Anterior cingulate cortex (tissue), 58 donors: ENCODE measurements at places on chromosomes 12 and 14.

- no peak for DNase-seq
Observed at GRCh38 chr12:53751336-53752191, at the start of gene CISTR. CISTR (minus strand) TSS chr12:53751979.

GRCh38 chr12:112820796-112821195, 29.2 kb downstream of the RPH3A start:
- no peak for DNase-seq

DNA sequence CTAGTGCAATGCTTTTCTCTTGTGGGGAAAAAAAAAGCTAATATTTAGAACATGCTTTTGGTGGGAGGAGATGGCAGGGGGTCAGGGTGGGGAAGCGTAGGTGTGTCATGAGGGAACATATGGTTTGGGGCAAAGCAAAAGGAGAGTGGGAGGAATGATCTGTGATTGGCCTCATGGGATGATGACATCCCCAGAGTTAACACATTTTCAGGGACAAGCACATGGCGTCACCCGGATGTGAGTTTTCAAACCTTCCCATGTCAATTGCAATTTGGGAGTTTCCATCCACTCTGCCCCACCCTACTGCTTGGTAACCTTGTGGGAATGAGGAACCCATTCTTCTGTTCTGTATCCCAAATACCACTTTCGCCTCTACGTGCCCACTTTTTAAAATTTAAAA, 164.2 kb downstream of the SSPN start:
- DNase-seq, result no peak

DNA sequence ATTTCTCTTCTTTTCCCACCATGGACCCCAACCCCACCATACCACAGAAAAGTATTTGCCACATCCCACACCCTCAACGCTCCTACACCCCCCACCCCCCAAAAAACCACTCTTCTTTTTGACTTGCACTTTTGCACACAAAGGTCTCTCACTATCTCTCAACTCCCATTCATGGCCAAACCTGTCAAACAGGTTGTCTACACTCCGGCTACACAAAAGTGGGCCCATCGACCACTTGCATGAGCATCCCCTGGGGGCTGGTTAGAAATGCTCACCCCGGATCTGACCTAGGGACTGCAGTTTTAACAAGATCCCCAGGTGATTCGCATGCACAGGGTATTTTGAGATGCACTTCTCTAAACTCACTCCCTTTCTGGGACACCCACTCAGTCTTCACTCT, 248.2 kb downstream of the DPF3 start:
- DNase-seq, result no peak

DNA sequence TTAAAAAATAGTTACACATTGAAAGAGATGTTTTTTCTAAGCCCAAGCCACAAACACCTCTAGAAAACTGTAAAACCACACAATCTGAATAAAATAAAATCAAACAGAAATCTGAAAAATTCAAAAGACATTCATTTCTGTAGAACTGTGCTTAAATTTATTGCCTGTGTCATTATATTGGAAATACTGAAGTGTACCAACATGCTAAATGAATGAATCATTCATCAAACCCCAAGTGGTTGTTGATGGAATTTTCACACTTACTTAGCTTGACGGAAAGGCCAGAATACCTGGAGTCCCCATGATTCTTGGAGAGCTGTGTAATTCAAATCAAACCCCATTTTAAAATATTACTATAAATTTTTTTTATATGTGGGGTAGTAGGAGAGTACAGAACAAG, 2.7 kb downstream of the KITLG start:
- DNase-seq, result no peak

- DNase-seq, result no peak
Observed at GRCh38 chr14:68233101-68233784, 413.7 kb downstream of the RAD51B start.

DNA sequence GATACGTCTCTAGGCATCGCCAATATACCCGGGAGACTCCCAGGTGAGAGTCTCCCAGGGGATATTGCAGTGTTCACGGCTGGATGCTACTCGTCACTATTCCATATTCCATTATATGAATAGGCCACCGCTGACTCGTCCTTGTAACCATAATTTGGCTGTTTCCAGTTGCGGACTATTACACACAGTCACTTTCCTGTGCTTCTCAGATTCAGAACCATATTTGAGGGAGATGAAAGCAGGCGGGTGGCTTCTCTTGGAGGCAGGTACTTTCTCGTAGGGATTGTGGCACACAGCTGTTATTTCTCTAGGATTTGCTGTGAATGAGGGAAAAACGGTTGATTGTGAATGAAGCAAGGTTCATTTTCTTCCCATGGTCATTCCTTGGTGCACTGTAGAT, 73.0 kb downstream of the ADGRD1 start:
- DNase-seq, result no peak

- DNase-seq, result no peak
Observed at GRCh38 chr14:28059254-28059653, 707.3 kb upstream of the FOXG1 start.

GRCh38 chr14:71607056-71607455, 325.2 kb upstream of the RGS6 start:
- no peak for DNase-seq

DNA sequence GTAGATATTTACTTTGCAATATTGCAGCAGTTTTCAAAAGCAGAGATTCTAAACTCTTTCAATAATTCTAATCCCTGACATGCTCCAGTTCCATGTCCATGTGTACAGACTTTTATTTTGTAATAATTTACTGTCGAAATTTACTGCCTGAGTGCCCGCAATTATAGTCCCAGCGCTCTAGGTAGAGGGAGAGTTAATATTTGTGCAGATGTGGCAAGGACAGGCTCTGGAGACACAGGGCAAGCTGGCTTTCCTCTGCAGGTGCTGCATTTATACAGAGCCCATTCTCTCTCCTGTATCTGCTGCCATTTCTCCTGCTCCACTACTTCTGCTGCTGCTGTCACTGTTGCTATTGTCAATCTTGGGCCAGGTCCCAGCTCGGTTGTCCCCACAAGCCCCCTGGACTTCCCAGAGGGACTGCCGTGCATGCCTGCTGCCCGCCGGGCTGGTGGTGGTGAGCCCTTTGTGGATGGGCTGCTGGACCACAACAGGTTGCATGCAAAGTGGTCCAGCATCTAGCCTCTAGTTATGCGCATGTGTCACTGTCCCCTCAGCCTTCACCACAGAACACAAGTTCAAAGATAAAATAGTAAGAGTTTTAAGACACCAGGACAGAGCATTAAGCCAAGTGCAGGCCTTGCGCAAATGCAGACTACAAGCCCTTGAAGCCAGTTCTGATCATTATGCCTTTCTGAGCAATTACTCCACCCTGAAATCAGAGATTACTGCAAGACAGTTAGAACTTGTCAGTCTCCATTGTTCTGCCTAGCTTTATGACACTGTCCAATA, 40.8 kb upstream of the CSRP2 start:
- DNase-seq, result no peak

GRCh38 chr14:24863968-24864684, 185.8 kb downstream of the STXBP6 start:
- DNase-seq, result no peak

DNA sequence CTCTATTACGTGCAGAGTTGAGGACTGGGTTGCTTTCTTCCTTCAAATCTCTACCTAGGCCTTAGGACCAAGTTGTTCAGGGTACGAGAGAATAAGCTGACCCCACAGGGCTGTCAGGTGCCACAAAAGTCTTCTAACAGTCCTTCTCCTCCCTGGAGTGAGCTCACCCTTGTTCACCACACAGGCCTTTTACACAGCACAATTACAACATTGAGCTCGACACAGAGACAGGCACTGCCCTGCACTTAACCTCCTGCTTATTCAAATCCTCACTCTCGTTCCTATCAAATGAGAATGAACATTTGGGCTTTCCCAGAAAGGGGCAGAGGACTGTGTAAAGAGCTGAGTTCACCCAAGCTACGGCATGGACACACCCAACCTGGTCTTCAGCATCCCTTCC, 2.4 kb downstream of the GALNT6 start:
- no peak for DNase-seq
